Glomerular endothelial cell (primary cell): ENCODE measurements at places on chromosomes 16 and 17.

GRCh38 chr17:633133-633532 lies 81.5 kb downstream of the VPS53 start:
- DNase-seq: no peak

DNA sequence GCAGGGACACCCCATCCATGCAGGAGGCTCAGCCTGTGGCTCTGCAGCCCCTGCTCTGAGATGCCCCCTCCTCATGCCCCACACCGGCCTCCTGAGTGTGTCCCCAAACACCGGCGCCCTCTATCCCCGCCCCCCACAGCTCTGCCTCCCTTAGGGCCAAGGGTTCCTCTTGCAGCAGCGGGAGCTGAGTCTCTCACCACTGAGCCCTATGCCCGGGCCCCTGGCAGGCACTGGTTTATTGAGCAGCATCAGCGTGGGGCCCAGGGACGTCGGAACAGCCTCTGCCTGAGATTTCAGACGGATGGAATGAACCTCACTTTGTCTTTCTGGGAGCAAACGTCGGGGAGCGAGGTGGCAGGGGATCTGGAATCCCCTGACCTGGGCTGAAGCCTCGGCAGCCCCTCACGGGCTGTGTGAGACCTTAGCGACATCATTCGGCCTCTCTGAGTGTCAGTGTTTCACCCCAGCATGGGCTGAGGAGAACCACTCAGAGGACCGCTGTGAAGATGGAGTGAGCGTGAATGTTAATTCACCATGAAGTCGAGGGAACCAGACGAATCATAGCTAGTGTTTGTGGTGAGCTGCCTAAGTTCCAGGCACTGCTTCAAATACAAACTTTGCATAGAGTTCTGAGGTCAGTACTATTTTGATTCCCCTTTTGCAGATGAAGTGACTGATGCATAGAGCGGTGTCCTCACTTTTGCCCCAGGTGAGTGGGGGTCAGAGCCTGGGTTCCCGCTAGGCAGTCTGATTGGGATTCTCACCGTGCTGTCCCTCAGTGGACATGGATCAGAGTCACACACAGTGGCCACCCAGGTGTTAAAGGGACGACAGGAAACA lies 5.3 kb upstream of the C16orf74 start:
- DNase-seq: no peak

- no peak for DNase-seq
Observed at GRCh38 chr17:40317345-40317873, 8.4 kb downstream of the RARA start.

DNA sequence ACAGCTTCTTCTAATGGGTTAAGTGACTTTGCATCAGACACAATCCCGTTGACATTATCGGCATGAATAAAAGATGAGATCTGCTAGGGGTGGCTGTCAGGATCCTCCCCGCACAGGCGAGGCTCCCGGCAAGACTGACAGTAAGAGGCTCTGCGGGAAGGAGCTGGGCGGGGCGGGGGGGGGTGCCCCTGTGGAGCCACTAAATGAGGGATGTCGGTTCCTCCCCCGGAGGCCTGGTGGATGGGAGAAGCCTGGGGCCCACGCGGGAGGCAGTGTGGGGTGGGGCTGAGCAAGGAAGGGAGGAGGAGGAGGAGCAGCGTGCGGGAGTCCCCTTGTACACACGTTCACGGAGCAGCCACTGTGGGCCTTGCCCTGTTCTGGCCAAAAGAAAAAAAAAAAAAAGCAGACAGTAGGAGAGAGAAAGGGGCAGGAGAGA lies 190.9 kb upstream of the GSE1 start:
- no peak for DNase-seq

- no peak for DNase-seq
Observed at GRCh38 chr17:50728881-50729765, 9.7 kb downstream of the LUC7L3 start.

- no peak for DNase-seq
Observed at GRCh38 chr16:4667203-4667963, 26.0 kb upstream of the NUDT16L1 start.

- no peak for DNase-seq
Observed at GRCh38 chr16:58940609-58941008, 206.5 kb upstream of the GOT2 start.

DNA sequence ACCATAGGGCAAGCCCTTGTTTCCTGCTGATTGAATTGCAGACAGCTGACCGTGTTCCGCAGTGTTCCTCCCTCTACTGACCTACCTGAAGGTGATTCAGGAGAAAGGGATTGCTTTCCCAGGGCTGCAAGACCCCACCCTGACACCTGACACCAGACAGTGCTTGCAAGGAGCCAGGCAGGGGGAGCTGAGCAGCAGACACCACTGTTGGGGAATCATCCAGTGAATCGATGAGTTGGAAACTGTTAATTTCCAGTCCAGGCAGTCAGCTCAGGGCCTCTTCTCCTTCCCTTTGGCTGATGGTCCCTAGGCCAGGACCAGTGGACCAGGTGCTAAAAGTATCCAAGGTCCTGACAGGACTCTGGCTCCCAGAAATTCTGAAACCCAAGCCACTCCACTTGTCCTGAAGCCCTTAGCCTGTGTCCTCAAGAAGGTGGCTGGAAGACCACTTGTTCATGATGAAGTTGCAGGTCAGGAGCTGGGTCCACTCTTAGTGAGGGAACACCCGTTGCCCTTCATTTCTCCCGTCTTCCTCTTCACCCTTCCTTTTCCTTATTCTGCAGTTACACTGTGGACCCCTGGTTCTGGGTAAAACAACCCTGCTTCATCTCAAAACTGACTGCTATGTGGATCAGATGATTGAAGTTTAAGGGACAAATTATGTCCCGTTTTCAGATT lies 9.5 kb upstream of the UNK start:
- no peak for DNase-seq

- DNase-seq: no peak
Observed at GRCh38 chr16:47358816-47359215, 102.0 kb downstream of the ITFG1 start.

DNA sequence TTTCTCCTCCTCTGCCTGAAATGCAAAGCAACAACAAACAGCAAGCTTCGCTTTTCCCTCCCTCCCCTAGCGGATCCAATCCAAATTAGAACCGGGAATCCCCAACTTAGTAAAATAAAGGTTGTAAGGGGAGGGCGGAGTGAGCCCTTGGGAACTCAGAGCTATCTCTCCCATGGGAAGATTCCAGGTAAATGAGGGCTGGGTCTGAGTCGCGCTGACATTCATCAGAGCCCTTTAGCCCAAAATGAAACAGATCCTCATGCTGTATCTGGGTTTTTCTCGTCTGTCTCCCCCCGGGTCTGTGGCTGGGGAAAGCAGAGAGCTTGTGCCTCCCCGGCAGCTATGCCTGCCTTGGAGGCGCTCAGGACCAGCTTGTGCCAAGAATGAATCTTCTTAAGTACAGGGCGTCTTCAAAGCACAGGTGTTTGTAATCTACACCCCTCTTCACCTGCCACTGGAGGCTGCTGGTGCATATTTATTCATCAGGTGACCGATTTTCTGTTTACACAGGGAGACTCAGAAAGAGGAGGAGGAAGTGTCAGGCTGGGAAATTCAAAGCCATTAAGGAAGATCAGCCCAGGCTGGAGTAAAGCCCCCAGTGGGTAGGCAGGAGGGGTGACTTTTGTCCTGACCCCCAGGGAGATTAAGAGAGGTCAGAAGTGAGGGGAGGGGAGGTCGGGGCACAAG lies 55.0 kb upstream of the GSE1 start:
- DNase-seq: no peak
